NCI-H187 (cell line): ENCODE measurements at places on chromosomes 1 and 21.

DNA sequence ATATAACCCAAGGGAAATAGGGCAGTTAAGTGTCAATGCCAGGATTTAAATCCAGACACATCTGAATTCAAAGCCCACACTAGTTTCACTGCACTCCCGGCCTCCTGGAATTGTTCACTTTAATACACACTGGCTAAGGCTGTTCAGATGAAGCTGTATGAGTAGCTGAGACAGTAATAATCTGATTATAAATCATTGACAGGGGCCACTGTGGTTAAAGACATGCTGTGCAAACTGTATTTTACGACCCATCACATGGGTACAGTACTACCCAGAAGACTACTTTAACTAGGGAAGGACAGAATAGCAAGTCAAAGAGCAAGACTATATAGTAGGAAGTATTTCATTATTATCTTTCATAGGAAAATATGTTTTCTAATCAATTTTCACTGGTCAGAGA lies 16.1 kb upstream of the NTNG1 start:
- DNase-seq, result no peak

DNA sequence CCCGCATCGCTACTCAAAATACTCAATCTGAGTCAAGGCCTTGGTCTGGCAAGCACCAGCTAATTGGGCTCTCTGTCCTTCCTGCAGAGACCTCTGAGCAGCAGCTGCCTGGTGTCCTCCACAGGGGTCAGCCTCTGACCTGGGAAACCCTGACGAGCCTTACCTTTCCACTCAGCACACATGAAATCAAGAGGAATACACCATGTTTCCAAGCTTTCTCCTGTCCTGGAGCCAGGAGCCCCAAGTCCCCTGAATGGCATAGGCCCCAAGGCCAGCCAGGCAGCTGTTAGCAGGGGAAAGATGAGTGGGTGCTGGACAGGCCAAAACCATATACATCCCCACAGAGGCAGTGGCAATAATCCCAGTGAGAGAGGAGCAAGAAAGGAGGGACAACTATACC lies 27.2 kb upstream of the TSPEAR start:
- DNase-seq, result no peak

DNA sequence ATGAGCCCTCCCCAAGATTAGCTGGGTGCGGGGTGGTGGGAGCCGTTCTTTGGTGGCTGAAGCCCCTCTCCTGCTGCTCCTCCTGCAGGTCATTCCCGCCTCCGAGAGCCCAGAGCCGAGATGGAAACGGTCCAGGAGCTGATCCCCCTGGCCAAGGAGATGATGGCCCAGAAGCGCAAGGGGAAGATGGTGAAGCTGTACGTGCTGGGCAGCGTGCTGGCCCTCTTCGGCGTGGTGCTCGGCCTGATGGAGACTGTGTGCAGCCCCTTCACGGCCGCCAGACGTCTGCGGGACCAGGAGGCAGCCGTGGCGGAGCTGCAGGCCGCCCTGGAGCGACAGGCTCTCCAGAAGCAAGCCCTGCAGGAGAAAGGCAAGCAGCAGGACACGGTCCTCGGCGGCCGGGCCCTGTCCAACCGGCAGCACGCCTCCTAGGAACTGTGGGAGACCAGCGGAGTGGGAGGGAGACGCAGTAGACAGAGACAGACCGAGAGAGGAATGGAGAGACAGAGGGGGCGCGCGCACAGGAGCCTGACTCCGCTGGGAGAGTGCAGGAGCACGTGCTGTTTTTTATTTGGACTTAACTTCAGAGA lies 448 bp downstream of the G0S2 start:
- DNase-seq, result no peak

GRCh38 chr1:154325583-154326545 lies 539 bp downstream of the ATP8B2 start:
- no peak for DNase-seq

- DNase-seq, result no peak
These were observed 897 bp downstream of the COL16A1 start for GRCh38 chr1:31702836-31703404.

- DNase-seq, result no peak
These were observed 19.1 kb upstream of the AVPR1B start for GRCh38 chr1:206136241-206136640.

DNA sequence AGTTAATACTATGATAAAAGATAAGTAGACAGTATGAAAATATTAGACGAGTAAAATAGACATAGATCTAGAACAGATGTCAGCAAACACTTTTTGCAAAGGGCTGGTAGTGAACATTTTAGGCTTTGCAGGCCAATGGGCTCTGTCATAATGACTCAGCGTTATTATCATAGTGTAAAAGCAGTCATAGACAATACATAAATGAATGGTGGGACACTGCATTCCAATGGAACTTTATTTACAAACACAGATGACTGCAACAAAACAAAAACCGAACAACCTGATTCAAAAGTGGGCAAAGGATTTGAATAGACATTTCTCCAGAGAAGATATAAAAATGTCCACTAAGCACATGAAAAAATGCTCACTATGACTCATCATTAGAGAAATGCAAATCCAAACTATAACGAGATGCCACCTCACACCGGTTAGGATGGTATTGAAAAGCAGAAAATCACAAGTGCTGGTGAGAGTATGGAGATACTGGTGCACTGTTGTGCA lies 7.3 kb downstream of the GSTM5 start:
- DNase-seq, result no peak

DNA sequence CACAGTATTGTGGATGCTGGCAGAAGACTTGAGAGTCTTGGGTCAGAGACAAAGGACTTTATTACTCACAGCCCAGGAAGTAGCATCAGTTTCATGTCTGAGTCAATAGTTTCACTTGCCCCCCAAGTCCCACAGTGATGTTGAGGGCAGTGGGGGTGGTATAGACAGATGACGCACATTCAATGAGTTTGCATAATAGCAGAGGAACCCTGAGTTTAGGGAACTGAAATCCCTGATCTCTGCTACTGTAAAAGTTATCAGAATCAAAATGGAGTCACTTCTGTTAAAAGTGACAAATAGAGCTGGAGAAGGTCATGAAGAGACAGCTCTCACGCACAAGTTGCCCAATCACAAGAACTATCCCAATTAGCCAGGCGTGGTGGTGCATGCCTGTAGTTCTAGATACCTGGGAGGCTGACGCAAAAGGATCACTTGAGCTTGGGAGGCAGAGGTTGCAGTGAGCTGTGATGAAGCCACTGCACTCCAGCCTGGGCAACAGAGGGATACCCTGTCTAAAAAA lies 11.5 kb upstream of the HCRTR1 start:
- DNase-seq, result no peak

DNA sequence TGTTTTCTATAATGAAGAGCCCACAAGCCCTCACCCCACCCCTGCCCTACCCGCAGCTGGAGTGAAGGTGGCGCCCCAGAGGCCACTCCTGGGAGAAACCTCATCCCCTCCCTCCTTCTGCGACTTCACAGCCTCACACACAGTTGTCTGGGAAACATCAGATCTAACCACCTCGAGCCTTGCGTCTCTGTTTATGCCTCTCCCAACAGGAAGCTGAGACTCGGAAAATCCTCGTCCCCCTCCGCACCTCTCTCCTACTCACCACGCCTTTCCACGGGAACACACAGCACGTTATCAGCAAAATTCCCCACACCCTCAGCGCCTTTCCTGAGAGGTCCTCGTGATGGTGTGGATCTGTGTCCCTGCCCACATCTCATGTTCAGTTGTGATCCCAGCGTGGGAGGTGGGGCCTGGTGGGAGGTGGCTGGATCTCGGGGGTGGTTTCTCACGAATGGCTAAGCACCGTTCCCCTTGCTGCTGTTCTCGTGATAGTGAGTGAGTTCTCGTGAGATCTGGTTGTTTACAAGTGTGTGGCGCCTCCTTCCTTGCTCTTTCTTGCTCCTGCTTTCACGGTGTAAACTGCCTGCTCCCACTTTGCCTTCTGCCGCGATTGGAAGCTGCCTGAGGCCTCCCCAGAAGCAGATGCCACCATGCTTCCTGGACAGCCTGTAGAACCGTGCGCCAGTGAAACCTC lies 190.6 kb downstream of the KIF26B start:
- DNase-seq, result peak; percentile 29

- peak; percentile 13 for DNase-seq
These were observed 24.5 kb upstream of the GNPAT start for GRCh38 chr1:231216498-231216897.

DNA sequence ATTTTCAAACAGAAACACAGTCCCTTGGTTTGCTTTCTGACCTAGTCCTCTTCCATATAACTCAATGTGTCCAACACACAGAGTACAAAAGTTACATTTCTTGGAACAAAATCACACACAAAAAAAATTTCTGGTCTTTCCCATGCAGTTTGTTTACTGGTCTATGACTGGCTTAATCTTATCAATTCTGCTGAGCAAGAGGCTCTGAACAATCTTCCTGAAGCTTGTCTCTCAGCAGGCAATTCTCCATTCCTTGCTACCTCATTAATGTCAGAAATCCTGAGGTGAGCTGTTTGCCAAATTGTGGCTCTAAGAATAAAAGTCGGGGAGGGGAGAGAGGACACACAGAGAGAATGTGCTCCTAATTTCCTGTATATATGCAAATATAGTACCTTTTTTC lies 423.6 kb downstream of the HLX start:
- no peak for DNase-seq

- no peak for DNase-seq
These were observed 97.2 kb downstream of the WDR4 start for GRCh38 chr21:42781971-42782722.

- DNase-seq, result no peak
These were observed 24.5 kb upstream of the SOD1 start for GRCh38 chr21:31634993-31635392.

- DNase-seq, result no peak
These were observed 16.4 kb upstream of the TNFRSF8 start for GRCh38 chr1:12046749-12047119.

- DNase-seq, result no peak
These were observed 173.2 kb downstream of the CACNA1E start for GRCh38 chr1:181656491-181656890.

- no peak for DNase-seq
These were observed 173.4 kb downstream of the ZZZ3 start for GRCh38 chr1:77509051-77509492.

DNA sequence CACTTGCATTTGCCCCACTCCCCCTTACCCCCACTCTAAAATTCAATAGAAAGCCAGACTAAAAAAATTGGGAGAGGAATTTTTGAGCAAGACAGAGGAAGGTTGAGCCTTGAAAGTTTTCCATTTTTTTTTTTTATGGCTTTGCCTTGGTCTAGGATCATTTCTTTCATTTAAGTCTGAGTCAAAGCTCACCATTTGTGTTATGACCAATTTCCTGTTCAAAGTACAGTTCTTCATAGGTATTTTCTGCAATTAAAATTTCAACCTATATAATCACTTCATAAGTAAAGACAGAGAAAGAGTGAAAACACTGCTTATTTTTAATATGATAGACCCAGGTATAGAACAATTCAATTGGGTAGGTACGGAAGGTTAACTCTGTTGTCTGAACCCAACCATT lies 436.6 kb upstream of the ADGRL2 start:
- DNase-seq, result no peak

- no peak for DNase-seq
These were observed 179.3 kb downstream of the CACNA1E start for GRCh38 chr1:181662606-181663005.

- no peak for DNase-seq
These were observed 3.0 kb downstream of the ZNF436 start for GRCh38 chr1:23366598-23366997.

GRCh38 chr1:46027788-46028573 lies 104.4 kb downstream of the PIK3R3 start:
- DNase-seq, result no peak

DNA sequence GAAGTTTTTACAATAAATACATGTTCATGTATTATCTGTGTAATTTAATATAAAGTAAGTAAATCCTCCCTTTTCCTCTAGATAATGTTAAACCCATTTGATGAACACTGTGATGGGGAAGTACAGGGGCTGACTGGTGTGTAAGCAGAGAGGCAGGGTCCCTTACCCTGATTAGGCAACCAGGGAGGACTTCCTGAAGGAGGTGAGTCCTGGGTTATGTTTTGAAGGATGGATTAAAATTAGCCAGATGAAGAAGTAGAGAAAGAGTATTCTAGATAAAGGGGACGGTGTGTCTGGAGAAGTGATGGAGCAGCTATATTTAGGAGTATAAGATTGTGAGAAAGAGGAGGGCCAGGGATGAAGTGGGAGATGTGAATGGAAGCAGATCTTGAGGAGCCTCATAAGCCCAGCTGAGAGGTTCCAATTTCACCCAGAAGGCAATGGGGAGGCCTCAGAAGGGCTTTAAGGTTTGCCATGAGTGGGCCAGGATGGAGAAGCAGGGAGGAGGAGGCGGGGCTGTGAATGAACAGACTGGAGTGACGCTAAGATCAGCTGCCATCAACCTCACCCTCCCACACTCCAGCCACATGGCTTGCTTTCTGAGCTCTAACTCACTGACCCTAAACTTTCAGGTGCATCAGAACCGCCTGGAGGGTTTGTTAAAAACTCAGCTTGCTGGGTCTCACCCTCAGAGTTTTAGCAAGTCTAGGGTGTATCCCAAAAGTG lies 30.9 kb upstream of the ID3 start:
- DNase-seq, result no peak

DNA sequence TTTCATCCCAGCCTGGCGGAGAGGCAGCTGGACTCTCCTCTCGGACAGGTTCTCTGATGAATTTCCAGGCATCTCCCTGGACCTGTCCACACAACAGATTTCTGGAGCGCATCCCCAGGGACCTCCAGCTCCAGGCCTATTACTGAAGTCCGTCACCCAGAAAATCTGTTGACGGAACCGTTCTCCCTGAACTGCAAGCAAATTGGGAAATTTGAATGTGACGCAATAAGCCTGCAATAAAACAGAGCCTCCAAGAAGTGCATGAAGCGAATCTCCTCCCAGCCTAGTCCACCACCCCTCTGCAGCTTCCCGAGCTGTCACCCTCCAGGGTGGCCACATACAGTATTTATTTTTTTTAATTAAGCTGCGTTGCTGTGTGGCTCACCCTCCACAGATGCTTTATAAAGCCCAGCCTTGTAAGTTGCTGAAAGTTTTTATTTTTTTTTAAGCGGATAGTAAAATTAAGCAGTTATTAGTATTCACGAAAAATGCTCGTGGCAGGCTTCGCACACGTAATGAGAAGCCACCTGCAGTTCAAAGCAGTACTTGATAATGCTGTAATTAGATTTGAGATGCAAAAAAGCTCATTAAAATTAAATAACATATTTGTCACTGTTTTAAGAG lies 173.3 kb downstream of the CAMTA1 start:
- no peak for DNase-seq
